Germinal center (tissue), 1 donor: ENCODE measurements at places on chromosomes 16 and 17.

GRCh38 chr16:48374255-48374654, 11.0 kb downstream of the SIAH1 start:
- DNase-seq = no peak

GRCh38 chr17:68776451-68776850, 175.3 kb upstream of the FAM20A start:
- DNase-seq = no peak

DNA sequence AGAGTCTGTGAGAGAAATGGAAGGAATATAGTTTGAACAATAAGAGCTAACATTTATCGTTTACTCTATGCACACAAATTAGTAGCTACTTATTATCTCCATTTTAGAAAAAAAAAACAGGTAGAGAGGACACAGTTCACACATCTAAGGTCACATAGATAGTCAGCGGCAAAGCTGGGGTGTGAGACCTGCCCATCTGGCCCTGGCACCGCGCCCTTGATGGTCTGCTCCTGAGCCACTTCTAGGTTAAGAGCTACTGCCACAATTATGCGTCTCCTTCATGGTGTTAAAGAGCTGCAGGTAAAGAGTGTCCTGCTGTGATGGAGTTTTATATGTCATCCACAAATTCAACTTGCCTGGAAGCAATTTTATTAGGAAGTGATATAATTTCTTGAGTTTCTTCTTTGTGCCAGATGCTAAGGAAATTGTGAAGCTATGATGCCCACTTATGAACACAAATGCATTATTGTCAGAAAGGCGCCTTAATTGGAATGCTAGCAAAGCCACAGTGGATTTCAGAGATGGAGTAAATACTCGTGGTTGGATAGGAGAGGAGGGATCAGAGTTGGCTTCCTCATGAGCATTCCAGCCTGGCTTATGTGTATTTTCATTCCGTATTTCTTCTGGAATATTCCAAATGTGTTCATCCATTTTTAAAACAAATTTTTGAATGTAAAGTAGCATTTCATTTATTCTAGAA, 21.3 kb upstream of the MFSD6L start:
- no peak for DNase-seq

GRCh38 chr17:64158406-64158805, 28.5 kb upstream of the ERN1 start:
- DNase-seq = no peak

- no peak for DNase-seq
These were observed 2.9 kb upstream of the CD7 start for GRCh38 chr17:82320140-82320840.
